Hematopoietic multipotent progenitor cell (in vitro differentiated cells): ENCODE measurements at places on chromosomes 11 and 22.
A peak's percentile ranks its signal among the peaks of the same experiment; 100 is the strongest.

DNA sequence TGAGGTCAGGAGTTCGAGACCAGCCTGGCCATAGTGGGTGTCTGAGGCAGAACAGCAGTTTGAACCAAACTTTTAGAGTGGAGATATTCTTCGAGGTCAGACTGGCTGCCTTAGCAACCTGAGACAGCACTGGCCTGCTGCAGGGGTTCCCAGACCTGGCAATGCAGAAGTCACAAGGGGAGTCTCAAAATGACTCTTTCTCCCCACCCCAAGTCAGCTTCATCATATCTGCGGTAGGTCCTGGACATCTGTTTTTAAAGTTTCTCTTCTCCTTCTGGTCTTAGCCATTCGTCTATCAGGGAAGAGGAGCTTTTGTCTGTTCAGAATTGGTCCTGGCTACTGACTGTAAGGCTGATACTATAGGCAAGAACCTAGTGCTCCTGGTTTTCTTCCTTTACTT, 14.5 kb upstream of the CLMP start:
- DNase-seq, result no peak

DNA sequence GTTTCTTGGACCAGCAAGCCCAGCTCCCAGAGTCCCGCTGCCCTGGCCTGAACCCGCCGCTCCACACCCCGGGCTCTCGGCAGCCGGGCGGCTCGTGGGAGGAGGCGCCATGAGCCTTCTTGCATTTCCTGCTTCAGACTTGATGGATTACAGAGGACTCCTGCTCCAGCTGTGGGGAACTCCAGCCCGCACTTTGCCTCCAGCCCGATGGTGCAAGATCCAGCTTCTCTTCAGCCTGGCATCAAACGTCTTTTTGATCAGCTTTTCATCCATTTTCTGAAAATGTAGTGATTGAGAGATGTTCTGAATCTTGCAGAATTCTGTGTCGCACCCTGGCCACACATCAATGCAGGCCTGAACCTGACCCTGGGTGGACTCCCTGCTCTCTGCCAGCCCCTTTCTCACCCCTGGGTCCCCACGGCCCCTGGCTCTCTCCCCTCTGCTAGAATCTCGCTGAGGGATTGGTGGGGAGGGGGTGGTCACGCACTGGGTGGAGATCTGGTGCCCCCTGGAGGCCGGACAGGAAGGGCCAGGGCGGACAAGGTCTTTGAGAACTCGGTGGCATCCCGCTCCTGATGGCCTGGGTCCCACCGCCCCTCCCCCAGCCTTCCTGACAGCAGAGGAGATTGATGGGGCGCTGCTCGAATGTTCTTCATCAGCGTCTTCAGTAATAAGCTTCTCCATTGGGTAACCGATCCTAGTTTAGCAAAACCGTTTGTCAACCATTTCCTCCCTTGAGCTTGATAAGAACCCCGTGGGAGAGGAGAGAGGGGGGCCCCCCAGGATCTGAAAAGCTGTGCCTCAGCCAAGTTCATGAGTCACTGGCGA, 12.1 kb upstream of the NFAM1 start:
- DNase-seq, result peak; percentile 65

- DNase-seq, result no peak
Observed at GRCh38 chr11:21622566-21622965, 570.3 kb upstream of the ANO5 start.

DNA sequence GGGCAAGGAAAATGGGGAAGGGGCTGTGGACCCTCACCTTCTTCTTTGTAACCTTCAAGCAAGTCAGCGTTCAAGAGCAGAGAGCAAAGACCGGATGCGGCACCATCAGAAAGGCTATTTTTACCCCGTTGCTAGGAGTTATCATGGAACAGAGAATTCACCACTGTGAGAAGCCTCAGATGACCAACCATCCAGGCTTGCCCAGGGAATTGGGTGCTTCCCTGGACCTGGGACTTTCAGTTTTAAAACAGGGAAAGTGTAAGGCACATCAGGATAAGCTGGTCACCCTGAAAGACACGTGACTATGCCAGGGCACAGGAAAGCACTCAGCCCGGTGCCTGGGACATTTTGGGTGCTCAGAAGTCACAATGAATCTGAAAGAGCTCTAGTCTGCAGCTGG, 10.4 kb downstream of the GALNT18 start:
- DNase-seq, result no peak

GRCh38 chr22:29311464-29312217, 3.9 kb downstream of the RASL10A start:
- no peak for DNase-seq

- DNase-seq, result peak; percentile 67
Observed at GRCh38 chr11:94922321-94923003, 50.9 kb downstream of the CWC15 start.

- no peak for DNase-seq
Observed at GRCh38 chr22:37225481-37225880, 13.2 kb upstream of the SSTR3 start.

DNA sequence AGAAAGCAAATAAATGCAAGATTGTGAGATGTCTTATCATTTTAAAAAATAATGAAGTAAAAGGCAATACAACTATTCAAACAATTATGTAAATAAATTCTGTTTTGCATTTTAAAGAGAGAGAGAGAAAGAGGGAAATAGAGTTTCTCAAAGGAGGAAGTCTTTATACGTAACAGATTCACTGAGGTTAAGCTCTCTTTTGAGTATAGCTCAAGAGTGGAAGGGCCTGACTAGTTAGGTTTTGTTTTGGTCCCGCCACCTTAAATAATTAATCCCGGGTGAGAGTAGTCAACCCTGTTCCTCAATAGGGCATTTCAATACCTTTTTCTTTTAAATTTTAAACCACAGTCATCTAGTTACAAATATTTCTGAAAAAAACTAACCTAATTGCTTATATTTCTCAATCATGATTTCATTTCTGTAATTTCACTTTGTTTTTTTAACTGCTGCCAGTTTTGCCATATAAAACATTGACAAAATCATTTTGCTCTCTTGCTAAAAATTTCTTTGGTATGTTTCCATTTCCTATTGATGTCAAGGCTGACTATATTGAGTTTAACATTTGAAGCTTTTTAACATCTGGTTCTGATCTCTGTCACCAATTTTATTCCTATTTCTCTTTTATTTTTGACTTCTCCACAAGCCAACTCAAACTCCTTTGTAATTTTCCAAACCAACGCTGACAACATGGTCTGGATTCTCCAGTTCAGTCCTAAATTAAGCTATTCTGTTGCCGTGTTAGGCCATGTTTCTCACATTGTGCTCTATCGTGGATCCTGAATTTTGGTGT, 10.3 kb downstream of the OR10D3 start:
- DNase-seq, result peak; percentile 26

DNA sequence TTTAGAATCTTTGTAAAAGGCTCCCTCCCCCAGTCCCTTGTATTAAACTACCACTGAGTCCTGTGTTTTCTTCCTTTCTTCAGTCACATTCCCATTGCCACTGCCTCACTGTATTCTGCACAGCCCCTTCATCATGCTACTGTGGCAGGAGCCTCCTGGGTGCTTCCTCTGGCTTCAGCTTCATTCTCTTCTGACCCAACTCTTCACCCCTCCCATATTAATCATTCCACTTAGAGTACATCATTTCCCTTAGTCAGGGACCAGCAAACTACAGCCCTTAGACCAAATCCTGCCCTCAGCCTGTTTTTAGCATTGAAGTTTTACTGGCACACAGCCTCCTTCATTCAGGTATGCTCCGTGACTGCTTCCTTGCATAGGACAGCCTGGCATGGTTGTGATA, 127.7 kb upstream of the MTNR1B start:
- no peak for DNase-seq

DNA sequence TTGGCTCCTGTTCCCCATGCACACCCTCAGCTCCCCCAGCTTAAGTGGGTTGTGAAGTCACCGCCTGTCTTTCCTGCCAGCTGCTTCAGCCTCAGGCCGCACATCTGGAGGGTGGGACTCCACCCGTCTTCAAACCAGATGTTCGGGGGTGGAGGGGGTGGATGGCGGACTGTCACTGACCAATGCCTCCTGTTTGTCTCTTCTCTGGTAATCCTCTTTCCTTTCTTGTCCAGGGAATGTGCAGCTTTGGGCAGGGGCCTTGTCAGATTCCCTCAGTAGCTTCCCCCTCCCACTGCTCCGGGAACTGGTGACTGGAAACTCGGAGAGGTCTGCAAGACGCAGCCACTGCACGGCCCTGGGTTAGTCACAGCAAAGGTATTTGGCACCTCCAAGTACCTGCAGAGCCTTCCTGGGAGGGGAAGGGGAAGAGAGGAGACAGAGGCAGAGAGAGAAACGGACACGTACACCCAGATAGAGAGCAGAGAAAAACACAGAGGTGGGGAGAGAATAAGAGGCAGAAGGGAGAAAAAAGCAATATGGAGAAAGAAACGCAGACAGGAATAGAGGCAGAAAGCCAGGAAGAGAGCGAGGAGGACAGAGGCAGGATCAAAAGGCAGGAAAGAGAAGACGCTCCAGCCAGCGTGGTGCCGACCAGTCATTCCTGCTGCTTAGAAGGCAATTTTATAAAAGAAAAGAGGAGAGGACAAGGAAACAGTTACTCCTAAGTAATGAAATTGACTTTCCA, 56.1 kb upstream of the TIMP3 start:
- no peak for DNase-seq

DNA sequence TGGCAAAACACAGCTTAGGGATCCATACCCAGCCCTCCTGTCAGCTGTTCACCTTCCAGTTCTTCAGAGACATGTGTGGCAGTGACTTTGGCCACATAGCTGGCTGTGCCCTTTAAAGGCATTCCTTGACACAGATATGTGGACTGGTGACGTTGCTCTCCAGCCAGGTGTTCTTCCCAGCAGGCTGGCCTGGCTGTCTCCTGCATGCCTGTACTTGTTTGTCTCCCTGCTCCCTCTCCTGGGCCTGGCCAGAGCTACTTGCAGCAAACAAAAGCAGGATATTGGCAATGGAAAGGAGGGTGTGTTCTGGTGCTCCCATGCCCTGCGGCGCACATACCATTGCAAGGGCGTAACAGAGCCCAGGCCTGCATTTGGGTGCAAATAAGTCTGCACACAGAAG, 38.3 kb downstream of the PIK3IP1 start:
- no peak for DNase-seq

DNA sequence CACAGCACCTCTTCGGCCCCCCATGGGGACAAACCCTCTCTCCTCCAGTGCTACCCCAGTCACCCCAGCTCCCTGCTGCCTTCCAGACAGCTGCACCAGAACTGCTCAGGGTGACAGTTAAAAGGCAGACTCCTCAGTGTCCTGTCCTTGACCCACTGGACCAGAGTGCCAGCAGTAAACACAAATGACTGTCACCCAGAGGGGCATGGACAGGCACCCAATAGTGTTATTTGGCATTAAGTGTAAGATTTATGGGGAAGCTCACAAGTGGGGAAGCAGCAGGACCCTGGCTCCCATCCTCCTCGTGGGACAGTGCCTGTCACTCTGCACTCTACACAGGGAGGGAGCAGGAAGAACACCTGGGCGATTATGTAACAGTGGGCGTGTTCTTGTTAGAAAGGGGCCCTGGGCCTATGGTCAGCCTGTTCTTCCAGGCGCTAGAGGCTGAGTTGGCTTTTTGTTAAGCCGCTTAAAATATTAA, 5.0 kb downstream of the RPS19BP1 start:
- no peak for DNase-seq

GRCh38 chr11:31782257-31782656, 28.9 kb downstream of the PAX6 start:
- DNase-seq, result no peak

GRCh38 chr11:126390272-126390867, 34.9 kb downstream of the ST3GAL4 start:
- peak; percentile 42 for DNase-seq

DNA sequence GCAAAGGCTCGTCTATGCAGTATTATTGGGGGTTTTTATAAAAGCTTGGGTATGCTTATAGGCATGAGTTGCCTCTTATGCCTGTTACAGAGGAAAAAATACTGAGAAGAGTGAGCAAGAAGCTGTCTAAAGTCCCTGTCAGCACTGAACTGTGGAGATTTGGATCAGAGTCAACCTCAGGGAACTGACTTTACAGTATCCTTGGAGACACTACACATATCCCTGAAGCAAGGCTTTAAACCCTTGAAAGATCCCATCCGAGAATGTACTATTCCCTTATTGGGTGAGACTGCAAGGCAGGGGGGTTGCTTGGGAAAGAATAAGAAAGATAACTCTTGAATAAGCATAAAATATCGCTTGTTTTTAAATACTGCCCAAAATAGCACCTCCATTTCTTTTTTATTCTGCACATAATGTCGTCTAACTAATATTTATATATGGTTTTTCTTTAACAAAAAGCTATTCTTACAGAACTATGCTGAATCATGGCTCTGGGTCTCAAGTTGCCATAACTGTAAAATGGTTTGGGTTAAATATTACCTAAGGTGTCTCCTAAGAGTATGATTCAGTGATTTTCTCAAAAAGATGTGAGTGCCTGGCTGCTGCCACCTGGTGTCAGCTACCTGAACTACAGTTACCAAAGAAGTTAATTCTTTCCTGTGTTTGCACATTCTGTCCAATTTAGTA, 1062.8 kb downstream of the DLG2 start:
- DNase-seq, result peak; percentile 58

- no peak for DNase-seq
Observed at GRCh38 chr11:31712851-31713250, 98.3 kb downstream of the PAX6 start.

DNA sequence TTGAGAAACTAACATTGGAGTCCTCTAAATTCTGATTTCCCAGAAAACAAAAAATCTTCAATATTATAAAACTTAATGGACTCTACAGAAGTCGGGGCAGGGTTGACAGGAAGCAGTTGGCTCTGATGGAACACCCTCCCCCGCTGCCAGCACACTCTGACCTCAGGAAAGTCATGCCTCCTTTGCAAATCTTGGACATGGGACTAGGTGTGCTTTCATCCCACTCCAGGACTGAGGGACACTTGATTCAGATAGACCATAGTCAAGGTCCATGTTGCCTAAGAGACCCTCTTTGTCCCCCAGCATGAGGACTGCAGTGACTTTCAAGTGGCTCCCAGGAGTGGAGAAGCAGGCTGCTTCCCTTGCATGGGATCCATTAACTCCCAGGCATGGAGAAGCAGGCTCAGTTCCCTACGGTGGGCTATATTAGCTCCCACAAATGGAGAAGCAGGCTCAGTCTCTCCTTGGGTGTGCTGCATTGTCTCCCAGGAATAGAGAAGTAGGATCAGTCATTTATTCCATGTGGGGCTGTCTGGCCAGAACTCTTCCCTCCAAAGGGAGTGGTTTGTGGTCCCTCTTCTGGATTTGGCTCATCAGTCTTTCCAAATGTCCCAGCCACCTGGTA, 38.3 kb downstream of the C22orf31 start:
- DNase-seq, result no peak

- DNase-seq, result no peak
Observed at GRCh38 chr11:20235164-20235563, 74.9 kb upstream of the DBX1 start.

GRCh38 chr22:30871391-30872284, 96.9 kb downstream of the MORC2 start:
- no peak for DNase-seq
